ENCODE measurements at places on chromosomes 7 and 10.

DNA sequence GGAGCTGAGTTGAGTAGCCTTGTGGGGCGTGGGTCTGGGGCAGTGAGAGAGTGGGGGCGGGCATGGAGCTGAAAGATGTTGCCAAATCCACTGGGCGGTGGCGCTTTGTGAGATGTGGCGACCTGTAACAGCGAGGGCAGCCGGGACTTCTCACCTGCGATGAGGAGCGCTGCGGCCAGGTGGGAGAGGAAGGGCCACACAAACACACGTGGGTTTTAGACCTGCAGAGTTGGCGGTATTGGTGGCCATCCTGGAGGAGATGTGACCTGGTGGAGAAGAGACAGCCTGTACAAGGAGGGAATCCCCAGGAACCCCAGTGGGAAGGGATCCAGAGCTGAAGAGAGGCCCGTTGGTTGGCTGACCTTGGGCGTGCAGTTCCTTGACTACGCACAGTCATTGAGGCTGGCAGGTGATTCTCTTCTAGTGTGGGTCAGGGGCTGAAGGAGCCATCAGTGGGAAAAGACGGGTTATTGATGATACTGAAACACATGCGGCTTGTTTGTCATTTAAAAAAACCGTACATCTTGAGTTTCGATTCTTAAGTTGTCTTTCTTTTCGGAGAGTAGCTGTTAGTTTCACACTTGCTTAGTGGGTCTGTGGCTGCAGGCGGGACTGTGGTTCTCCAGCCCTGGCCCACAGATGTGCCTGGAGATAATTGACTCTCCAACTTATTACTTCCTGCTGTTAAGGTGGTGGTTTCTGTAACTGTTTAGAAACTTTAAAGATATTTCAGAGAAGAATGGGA is 2.4 kb downstream of the CHST12 start:
- peak; percentile 88 for DNase-seq

- no peak for DNase-seq
Observed at GRCh38 chr7:41060796-41061195, 642.1 kb downstream of the INHBA start.

DNA sequence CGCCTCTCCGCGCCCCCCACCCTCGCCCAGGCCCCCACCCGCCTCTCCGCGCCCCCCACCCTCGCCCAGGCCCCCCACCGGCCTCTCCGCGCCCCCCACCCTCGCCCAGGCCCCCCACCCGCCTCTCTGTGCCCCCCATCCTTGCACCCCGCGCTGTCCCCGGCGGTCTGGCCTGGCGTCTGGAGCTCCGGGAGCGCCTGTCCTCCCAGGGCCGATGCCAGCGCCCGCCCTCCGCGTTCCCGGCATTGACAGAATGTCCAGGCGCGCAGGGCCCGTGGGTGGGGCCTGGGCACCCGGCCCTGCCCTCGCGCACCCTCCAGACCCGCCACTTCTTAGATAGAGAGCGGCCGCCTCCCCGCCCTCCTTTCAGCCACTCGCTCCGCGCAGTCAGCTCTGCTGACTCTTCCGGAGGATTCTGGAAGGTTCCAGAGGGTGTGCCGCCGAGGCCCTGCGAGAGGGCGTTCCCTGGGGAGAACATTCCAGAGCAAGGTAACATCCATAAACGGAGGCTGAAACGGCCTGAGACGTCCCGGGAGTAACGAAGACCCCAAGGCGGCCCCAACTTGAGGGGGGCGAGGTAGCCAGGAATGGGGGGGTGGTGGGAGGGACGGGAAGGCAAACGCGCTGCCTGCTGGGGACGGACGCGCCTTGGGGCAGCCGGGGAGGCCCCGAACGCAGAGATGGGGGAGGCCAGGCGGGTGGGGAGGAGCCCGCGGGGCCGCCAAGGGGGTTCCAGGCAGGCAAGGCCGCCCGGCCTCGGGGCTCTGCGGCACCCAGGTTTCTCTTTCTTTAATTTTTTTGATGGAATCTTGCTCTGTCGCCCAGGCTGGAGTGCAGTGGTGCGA is 117.8 kb downstream of the DYNC2I1 start:
- no peak for DNase-seq

GRCh38 chr7:142307246-142307900 is 49.5 kb upstream of the PRSS58 start:
- DNase-seq: no peak

GRCh38 chr7:77413128-77413527 is 3.0 kb downstream of the GSAP start:
- no peak for DNase-seq

GRCh38 chr10:98308669-98309365 is 40.8 kb upstream of the LOXL4 start:
- no peak for DNase-seq

DNA sequence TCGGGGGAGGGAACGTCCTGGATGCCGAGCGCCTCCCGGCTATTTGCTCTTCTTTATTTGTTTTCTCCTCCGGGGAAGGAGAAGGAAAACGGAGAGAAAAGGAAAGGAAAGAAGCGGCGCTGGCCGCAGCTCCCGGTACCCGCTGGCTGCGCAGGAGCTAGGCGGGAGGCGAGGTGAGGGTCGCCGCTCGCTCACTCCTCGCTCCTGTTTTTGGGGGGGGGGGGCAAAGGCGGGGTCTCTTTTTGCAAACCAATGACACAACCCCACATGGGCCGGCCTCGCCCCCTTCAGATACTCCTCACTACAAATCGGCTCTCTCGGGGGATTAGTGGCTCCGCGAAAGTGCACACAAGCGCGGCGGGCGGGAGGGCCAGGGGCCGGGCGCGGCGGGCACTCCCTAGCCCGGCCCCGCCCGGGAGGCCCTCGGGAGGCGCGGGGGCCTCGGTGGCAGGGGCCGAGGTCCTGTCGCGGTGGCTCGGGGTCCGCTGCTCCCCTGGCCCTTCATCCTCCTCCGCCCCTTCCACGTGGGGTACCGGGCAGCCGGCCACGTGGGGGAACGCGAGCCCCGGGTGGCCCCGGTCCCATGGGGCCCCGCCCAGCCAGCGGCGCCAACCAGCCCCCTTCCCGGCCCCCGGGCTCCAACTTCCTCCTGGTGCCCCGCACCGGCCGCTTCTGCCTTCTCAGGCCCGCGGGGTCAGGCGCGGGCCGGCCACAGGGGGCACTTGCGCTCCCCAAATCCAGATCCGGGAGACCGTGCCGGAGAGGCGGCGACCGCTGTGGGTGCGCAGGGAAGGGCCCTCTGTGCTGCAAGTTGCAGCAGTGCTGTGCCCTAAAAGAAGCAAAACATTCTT is 718 bp upstream of the CTBP2 start:
- peak; percentile 3 for DNase-seq

DNA sequence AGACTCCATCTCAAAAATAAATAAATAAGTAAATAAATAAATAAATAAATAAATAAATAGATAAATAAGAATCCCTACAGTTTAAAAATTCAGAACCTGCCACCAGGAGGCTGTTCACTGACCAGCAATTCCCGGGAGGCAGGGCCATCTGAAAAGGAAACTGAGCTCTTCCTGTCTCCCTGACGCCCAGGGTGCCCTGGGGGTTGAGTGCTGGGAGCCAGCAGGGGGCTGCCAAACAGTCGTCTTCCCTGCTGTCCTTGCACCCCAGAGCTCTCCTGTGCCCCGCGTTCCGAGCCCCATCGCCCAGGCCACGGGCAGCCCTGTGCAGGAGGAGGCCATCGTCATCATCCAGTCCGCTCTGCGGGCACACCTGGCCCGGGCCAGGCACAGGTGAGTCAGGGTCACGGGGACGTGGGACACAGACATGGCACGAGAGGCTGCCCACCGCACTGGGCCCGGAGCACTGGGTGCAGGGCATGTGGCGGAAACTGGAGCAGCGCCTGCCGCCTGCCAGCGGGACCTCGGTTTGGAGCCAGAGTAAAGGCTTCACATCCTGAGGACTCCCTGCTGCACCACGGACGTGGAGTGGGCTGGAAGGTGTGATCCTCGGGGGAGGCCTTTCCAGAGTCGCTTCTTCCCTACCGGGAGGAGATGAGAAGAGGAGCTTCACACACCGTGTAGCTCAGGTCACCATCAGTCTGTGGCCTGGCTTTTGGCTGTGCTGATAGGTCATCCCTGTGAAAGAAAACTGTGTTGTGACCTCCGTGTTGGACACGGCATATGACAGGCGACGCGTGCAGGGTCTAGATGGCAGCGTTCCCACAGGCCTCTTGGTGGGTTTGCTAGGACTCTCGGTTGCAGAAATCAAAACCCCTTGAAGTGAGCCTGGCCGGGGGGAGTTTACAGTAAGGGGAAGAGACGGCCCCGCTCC is 25.9 kb upstream of the TTYH3 start:
- DNase-seq: no peak

GRCh38 chr10:84739641-84740040 is 411.3 kb downstream of the CCSER2 start:
- no peak for DNase-seq

DNA sequence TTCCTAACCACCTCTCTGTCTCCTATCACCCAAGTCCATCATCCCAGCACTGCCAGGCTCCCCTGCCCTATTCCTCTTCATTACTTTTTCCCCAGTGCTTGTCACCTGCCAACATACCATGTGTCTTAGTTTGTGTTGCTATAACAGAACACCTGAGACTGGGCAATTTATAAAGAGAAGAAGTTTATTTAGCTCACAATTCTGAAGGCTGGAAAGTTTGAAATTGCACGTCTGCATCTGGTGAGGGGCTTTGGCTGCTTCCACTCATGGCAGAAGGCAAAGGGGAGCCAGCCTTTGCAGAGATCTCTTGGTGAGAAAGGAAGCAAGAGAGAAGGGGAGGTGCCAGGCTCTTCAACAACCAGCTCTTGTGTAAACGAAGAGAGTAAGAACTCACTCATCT is 47.3 kb downstream of the DRGX start:
- DNase-seq: no peak

DNA sequence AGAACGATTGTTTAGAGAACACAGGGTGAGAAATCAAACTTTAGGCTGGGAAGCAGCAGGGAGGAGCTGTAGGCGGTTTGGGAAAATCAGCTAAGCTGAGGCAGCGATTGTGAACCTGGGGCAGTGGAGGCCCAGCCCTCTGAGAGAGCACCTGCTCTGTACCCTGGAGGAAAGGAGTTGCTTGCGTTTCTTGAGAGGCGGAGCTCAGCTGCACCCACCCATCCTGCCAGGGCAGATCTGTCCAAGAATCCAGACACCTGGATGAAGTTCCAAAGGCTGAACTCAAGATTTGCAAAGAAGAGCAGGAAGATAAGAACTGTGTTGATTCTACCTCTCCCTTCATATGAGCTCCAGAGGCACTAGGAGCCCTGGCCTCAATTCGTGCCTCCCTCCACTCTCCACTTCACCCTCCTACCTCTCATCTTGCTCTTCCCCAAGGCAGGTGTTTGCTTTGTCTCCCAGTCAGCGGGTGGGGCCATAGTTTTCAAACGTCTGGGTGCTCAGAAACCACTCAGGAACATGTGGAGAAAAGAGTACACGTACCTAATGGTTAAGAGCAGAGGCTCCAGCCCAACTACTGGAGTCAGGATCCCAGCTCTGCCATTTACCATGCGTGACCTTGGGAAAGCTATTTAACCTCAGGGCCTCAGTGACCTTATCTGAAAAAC is 21.5 kb upstream of the TMEM213 start:
- DNase-seq: no peak

DNA sequence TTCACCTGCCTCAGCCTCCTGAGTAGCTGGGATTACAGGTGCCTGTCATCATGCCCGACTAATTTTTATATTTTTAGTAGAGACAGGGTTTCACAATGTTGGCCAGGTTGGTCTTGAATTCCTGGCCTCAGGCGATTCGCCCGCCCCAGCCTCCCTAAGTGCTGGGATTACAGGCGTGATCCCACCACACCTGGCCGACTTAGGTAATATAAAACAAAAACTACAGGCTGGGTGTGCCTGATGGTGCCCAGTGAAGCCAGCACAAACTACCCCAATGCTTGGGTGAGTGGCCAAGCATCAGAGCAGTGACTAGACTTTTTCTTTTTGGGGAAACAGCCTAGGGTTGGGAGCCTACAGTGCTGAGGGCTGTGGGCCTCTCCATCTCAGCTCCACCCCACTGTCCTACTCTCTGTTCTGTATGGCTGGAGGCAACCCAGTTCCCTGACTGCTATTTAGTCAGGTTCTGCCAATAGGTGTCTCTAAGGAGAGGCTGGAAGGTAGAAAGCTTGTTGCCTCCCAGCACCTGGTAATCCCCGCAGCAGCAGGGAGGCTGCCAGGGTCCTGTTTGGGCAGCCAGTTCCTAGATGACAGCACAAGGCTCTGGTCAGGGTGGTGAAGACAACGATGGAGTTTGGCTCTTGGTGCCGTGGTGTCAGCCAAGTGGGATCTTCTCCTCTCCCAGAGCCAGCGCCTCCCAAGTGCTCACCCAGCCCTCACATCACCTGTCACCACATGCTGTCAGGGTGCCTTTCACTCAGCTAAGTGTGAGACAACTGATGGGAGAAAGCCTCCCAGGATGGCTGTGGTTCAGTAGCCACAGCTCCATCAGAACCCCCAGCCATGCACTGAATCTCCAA is 10.4 kb upstream of the NACAD start:
- no peak for DNase-seq

DNA sequence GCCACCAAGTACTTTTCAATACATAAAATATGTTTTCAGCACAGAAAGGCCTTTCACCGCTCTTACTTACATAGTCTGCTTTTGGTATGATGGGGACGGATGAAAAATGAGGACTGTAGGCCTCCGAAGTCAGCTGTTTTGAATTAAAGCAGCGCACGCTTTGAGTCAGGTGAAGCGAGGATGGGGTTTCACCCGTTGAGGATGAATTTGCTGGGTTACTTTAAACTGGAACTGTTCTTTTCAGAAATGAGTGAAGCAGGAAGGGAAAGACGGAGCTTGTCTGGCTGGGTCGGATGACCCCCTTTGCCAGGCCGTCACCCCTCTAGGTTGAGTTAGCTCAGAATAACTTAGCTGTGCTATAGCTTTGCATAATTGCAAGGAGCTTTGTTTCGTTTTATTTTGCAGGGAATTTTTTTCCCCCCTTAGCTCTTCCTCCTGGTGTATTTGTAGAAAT is 40.0 kb downstream of the CUX1 start:
- DNase-seq: peak; percentile 3

DNA sequence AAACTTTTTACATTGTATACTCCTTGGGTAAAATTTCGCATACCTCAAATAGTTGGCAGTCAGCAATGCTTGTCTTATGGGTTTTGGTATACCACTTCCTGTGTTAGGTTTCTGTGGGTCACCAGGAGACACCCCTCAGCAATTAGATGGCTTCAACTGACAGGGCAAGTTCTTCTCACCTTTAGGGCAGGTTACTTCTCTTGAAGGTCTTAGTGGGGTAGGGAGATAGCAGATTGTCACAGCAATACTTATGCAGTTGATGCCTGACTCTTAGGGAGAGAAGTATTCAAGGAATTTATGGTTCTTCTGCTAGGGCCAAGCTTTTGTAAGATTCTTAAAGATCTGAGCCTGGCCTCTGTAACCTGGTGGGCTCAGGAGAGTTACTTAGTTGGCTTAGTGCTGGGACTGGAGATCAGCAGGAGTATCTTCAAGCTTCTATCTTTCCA is 42.9 kb downstream of the MKLN1 start:
- DNase-seq: peak; percentile 54

DNA sequence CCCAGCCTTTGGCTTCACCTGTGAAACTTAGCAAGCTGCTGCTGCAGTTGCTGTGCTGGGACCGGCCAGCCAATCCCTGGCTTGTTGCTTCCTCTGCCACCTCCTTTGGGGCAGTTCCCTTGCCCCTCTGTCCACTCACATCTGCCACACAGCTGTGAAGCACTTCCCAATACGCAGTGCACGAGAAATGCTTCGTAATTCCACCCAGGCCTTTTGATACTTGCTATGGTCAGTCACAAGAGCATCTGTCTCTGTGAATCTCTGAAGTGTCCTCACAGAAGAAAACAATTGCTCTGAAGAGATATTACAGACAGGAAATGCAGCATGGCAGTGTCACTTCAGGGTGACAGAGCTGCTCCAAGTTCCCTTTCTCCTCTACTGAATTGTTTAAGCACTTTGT is 208.5 kb downstream of the PTEN start:
- DNase-seq: no peak

- no peak for DNase-seq
Observed at GRCh38 chr7:127758105-127758504, 106.1 kb downstream of the SND1 start.

GRCh38 chr7:133394369-133394768 is 141.5 kb downstream of the EXOC4 start:
- no peak for DNase-seq
